ENCODE measurements at places on chromosomes 1 and 21.

DNA sequence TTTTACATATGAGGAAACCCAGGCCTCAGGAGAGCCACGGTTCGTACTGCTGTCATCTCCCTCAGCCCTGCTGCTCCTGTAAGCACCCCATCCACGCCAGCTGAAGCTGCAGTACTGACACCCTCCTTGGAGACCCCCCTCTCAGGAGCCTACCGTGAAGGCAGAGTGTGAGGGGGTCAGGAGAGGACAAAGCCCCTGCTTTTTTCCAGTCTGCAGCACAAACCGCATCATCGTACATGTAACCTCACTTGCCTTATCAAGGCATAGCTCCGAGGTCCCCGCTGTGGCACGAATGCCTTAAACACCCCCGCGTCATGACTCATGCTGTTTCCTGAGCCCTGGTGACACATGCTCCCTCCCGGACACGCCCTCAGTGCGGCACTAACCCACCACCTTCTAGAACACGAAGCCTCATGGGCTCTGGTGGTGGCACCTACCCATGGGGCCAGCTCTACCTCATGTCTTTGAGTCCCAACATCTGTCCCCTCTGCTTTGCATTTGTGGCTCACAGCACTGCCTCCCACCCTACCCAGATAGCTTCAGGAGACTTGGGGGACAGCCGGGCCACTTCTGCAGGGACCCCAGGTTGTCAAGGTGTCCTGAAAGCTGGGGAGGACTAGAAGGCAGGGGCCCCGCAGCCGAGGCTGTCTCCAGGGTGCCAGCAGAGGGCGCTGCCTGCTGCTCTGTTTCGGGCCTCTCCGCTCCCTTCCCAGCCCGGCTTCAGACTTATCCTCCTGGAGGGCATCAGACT lies 4.9 kb downstream of the SH3BGRL3 start:
- DNase-seq = peak; percentile 13

GRCh38 chr1:183931646-183932271 lies 105.8 kb downstream of the COLGALT2 start:
- no peak for DNase-seq

GRCh38 chr1:11037740-11038182 lies 9.3 kb downstream of the MASP2 start:
- peak; percentile 13 for DNase-seq

DNA sequence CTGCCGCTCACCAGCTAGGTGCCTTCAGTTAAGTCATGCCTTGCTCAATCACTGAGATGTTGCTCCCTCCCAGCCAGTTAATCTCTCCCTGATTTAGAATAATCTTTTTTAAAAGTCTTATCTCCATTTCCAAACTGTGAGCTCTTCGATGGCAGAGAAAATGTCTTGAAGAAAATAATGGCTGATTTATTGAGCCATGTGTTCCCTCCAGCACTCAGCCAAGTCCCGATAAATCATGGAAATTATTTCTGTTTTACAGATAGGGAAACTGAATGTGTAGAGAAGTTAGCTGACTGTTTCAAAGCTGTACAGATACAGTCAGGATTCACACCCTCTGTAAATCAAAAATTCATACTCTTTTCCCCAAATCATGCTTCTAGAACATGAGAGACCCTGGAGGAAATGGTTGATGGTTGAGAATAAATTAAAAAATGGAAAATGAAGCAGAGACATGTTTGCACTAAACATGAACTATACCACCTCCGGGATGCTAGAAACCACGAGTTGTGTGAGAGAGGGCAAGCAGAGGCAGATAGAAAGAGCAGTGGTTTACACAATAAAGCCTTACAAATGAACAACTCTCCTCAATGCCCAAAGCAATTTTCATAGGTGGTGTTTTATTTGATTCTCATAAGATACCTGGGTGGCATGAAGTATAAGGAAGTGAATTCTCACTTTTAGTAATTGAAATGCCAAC lies 376.4 kb downstream of the PLPP3 start:
- no peak for DNase-seq

- DNase-seq = no peak
Observed at GRCh38 chr1:115337633-115338456, at the start of gene NGF. TSS of gene NGF (minus strand) at chr1:115338249. CDS start at chr1:115286795, 51,454 bp downstream.

GRCh38 chr1:115170961-115171392 lies 81.7 kb upstream of the TSPAN2 start:
- no peak for DNase-seq

GRCh38 chr1:32438136-32438535 lies 26.7 kb upstream of the ZBTB8B start:
- no peak for DNase-seq

GRCh38 chr1:205615789-205616188 lies 16.0 kb downstream of the ELK4 start:
- no peak for DNase-seq

DNA sequence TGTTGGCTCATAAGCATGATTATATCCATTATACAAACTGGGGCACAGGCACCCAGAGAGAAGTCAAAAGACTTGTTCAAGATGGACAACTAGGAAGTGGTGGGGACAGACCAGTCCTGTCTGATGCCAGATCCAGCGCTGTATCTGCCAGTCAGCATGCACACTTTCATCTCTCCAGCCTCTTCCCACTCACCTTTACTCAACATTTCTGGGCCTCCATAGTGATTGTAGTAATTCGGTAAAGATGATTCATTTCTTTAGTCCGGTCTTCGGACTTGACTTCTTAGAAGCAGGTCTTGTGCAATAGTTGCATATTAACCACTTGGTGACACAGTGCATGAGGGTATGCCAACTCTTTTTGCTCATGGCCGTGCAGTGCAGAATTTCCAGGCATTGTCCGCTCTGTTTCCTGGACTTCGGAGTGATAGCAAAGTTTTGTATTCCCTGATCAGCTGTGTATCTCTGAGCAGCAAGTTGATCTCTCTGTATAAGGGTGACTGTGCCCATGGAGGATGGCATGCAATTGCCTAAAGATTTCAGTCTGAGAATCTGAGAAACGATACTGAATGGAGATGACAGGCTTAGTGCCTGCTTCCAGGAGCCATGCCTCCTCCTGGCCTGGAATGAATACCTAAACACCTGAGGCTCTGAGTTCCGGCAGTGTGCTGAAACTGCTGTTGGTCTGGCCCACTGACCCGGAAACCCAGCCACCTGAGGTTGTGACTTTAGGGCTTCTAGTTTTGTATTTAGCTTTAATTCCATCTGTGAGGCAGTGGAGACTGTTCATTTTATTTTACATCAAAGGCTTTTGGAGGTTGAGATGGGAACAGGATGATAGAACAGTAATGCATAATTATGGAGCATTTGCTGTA lies 39.0 kb downstream of the GALNT2 start:
- no peak for DNase-seq

DNA sequence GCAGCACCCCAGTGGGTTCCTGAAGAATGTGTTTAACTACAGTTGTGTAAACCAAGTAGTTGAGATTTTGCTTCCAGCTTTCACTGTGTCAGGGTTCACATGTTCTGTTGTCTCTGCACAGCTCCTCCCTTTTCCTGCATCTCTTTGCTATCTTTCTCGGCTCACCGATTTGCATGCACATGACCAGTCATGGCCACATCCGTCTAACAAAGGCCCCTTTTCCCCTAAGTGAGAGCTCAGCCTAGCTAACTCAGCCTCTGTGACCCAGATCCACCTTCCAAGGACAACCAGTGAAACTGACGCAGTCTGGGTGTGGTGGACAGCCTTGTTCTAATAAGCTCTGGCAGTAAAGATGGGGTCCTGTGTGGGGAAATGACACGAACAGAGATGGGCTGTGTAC lies 101.1 kb downstream of the ZP4 start:
- no peak for DNase-seq

GRCh38 chr1:208061632-208062031 lies 150.7 kb upstream of the CD34 start:
- no peak for DNase-seq

- no peak for DNase-seq
Observed at GRCh38 chr1:67575861-67576260, 109.1 kb upstream of the GADD45A start.

GRCh38 chr1:214277704-214278635 lies 3.0 kb upstream of the SMYD2 start:
- no peak for DNase-seq

- no peak for DNase-seq
Observed at GRCh38 chr21:34154878-34155277, 81.5 kb downstream of the MRPS6 start.

DNA sequence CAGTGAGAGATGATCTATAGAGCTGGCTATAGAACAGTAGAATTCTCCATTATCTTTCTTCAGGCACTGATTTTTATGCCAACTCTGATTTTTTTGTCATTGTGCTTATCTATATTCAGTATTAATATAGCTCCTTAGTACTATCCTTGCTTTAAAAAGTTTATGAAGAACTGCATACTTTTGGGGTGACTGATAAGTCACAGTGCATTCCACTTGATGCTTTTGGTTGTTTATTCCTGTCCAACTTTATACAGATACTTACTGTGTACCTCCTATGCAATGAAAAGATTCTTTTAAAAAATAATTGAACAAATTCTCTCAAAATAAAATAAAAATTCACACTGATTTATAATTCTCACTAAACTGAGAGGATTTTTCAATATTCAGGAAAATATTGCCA lies 71.6 kb downstream of the COL24A1 start:
- DNase-seq = no peak

DNA sequence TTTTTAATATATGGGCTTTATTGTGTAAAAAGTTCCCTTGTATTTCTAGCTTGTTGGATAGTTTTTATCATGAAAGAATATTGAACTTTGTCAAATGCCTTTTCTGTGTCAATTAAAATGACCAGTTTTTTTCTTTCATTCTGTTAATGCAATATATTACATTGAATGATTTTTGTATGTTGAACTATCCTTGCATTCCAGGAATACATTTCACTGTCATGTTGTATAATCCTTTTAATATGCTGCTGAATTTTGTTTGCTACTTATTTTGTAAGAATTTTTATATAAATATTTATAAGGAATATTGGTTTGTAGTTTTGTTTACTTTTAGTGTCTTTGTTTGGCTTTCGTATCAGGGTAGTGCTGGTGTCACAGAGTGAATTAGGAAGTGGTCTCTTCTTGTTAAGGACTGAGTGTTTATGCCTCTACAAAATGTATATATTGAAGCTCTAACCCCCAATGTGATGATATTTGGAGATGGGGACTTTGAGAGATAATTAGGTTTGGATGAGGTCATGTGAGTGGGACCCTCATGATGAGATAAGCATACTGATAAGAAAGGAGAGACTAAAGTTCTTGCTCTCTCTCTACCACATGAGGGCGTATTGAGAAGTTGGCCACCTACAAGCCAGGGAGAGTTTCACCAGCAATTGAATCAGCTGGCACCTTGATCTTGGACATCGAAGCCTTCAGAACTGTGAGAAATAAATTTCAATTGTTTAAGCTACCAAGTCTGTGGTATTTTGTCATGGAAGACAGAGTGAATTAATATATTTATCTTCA lies 12.0 kb upstream of the SLAMF6 start:
- DNase-seq = no peak

DNA sequence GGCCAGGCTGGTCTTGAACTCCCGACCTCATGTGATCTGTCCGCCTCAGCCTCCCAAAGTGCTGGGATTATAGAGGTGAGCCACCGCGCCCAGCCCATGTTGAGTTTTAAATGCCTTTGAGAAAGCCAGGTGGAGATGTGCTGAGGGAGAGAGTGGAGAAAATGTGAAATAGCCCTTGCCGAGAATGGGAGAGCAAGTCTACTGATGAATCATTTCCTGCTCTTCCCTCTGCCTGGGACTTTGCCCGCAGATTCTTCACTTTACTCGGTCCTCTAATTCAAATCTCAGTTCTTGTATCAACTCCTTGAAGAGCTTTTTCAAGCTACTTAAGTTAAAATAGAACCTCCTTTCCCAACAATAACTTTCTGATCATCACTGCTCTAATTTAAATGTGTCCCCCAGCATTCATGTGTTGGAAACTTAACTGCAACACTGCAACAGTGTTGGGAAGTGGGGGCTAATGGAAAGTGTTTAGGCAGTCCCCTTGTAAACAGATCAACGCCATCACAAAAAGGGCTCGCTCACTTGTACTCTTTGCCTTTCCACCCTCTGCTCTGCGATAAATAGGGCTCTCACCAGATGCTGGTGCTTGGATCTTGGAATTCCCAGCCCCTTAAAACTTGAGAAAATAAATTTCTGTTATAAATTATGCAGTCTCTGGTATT lies 27.8 kb downstream of the OSBPL9 start:
- DNase-seq = no peak

DNA sequence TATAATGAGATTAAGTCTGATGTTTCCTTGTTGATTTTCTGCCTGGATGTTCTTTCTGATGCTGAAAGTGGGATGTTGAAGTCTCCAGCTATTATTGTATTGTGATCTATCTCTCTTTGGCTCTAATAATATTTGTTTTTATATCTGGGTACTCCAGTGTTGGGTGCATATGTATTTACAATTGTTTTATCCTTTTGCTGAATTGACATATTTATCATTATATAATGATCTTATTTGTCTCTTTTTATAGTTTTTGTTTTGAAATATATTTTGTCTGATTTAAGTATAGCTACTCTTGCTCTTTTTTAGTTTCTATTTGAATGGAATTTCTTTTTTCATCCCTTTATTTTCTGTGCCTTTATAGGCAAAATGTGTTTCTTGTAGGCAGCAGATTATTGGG lies 522.2 kb upstream of the NEGR1 start:
- DNase-seq = no peak

GRCh38 chr1:201893431-201893830 lies 4.7 kb downstream of the SHISA4 start:
- no peak for DNase-seq

GRCh38 chr1:62691062-62691844 lies 3.1 kb upstream of the DOCK7 start:
- no peak for DNase-seq

- no peak for DNase-seq
Observed at GRCh38 chr21:16437586-16437985, 707.8 kb downstream of the USP25 start.

- no peak for DNase-seq
Observed at GRCh38 chr21:46054451-46054881, 43.4 kb upstream of the COL6A2 start.

GRCh38 chr1:214413315-214413714 lies 132.4 kb downstream of the SMYD2 start:
- no peak for DNase-seq

DNA sequence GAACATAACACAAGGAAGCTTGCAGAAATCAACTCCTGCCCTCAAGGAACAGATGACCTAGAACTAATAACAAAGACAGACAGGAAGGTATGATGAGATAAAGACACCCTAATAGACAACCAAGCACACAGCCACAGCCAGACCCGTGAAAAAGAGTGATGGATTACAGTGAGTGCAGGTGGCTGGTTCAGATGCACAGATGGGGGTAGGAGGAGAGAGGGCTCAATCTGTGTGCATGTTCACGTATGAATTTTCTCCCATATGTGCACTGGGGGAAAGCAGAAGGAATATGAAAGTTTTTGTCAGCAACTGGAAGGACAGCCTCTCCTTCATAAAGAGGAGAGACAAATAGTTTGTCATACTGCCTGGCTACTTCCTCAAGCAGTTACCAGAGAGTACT lies 367.1 kb downstream of the PBX1 start:
- no peak for DNase-seq

Measured in NCI-H526 treated with DMSO at 0.1 percent for 48 hours (cell line).